Stomach (tissue), 19 donors: ENCODE measurements at places on chromosomes 3 and 15.
A peak's percentile ranks its signal among the peaks of the same experiment; 100 is the strongest.

GRCh38 chr15:90165659-90166489, 35.3 kb upstream of the SEMA4B start:
- H3K4me3 ChIP-seq, result no peak overlapping the region
- no peaks in the 10 kb centered on the region for H3K27me3 ChIP-seq
- DNase-seq, result peak; percentile 87
- H3K36me3 ChIP-seq, result no peaks in the 10 kb centered on the region
- peaks cover 11% of the 10 kb centered on the region for H3K4me1 ChIP-seq

DNA sequence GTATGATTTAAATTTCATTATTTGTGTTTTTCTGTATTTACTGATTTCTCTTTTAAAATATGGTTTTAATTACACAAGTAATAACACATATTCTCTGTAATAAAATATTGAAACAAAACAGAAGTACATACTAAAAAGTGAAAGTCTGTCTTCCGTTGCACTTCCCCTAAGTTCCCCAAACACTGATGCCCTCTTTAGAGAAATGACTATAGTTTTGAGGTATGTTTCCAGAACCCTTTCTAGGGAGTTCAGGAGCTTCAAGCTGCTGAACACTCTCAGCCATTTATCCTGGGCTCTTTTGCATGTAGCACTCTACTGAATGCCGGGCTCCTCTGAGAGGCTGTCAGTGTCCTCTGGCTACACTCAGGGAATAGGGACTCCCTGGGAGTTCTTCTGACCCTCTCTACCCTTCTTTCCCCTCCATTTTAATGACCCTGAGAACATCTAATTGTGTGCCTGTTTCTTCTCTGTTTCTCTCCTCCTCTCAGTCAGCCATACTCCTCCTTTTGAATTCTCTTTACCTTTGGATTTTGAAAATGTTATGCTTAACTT, 60.4 kb upstream of the KCNAB1 start:
- H3K4me3 ChIP-seq, result no peak overlapping the region
- no peaks in the 10 kb centered on the region for H3K4me1 ChIP-seq
- no peaks in the 10 kb centered on the region for H3K36me3 ChIP-seq

DNA sequence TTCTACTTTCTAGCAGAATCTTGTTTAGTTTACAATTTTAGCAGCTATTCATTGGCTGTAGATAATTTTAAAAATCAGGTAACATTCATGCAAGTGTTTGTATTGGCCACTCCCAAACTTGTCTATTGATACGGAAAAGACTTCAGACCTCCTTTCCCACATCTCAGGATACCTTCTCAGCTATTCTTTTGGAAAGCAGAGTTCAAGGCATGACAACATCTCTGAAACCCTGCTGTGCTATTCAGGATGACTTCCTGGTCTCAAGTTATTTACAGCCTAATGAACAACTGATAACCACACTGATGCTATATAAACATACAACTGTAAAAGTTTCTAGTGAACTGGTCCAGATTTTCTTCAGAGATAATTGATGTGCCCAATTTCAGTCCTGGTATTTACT, 55.8 kb downstream of the DZIP3 start:
- DNase-seq, result no peak
- H3K4me3 ChIP-seq, result no peak overlapping the region
- no peaks in the 10 kb centered on the region for H3K4me1 ChIP-seq

- peaks cover 17% of the 10 kb centered on the region for H3K36me3 ChIP-seq
- H3K4me3 ChIP-seq, result no peak overlapping the region
- no peak overlapping the region for H3K27ac ChIP-seq
- DNase-seq, result no peak
- H3K27me3 ChIP-seq, result no peaks in the 10 kb centered on the region
- no peaks in the 10 kb centered on the region for H3K4me1 ChIP-seq
These were observed 30.7 kb downstream of the PXYLP1 start for GRCh38 chr3:141262308-141262705.

GRCh38 chr3:59809016-59809415, 759.2 kb upstream of the CFAP20DC start:
- peak overlapping the region; percentile 60 for H3K27ac ChIP-seq
- H3K4me3 ChIP-seq, result no peak overlapping the region
- H3K4me1 ChIP-seq, result peaks cover 25% of the 10 kb centered on the region
- H3K27me3 ChIP-seq, result no peaks in the 10 kb centered on the region

DNA sequence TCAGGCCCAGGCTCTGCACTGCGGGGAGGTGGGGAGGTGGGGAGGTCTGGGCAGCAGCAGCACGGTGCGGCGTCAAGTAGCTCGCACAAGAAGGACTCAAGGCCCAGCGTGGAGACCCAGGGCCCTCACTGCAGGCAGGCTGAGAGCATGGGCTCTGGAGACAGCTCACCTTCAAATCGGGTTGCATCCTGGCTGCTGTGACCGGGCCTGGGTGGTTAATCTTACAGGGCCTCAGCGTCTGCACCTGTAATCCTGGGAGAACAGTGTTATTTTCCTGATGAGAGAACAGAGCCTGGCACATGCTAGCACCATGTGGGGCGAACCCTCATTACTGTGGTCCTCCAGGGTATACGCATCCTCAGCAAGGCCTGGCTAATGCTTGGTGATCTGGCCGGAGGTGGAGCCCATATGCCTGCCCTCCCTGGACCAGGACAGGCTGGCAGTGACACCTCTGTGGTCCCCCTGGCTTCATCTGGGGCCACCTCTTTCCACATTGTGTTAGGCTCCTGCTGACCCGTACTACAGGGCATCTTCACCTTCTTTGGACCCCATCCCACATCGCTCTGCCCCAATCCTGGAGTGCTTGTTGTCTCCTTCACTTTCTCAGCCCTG, 55.5 kb downstream of the RGMA start:
- peaks cover 30% of the 10 kb centered on the region for H3K4me1 ChIP-seq
- DNase-seq, result no peak
- H3K27me3 ChIP-seq, result no peaks in the 10 kb centered on the region
- no peaks in the 10 kb centered on the region for H3K36me3 ChIP-seq
- no peak overlapping the region for H3K27ac ChIP-seq

- H3K4me1 ChIP-seq, result no peaks in the 10 kb centered on the region
- H3K27ac ChIP-seq, result no peak overlapping the region
- DNase-seq, result no peak
- no peak overlapping the region for H3K4me3 ChIP-seq
- no peaks in the 10 kb centered on the region for H3K27me3 ChIP-seq
These were observed 173.9 kb upstream of the CD96 start for GRCh38 chr3:111368056-111368455.

- no peaks in the 10 kb centered on the region for H3K4me1 ChIP-seq
- no peaks in the 10 kb centered on the region for H3K36me3 ChIP-seq
- no peak overlapping the region for H3K27ac ChIP-seq
- H3K27me3 ChIP-seq, result no peaks in the 10 kb centered on the region
- no peak overlapping the region for H3K4me3 ChIP-seq
These were observed 102.0 kb upstream of the NUDT16 start for GRCh38 chr3:131279577-131279976.

DNA sequence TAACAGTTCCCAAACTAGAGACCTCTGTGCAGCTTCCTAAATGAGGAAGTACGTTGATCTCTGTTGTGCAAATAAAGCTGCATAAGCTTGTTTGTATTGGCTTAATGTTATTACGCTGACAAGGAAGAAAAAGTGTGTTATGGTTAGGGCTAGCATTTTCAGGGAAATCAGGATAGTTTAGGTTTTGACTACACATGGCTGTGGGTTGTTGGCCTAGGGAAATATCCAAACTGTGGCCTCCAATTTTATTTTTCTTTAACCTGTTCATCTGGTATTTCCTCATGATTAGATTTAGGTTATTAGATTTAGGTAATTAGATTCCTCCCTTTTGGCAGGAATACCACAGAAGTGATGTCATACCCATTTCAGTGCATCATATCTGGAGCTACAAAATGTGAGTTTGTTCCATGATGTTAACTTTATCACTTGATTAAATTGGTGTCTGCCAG, 8.7 kb upstream of the MCCC1 start:
- peaks cover 12% of the 10 kb centered on the region for H3K4me1 ChIP-seq
- no peak overlapping the region for H3K4me3 ChIP-seq
- H3K27me3 ChIP-seq, result no peaks in the 10 kb centered on the region
- H3K36me3 ChIP-seq, result no peaks in the 10 kb centered on the region
- peak overlapping the region; percentile 30 for H3K27ac ChIP-seq
- no peak for DNase-seq

DNA sequence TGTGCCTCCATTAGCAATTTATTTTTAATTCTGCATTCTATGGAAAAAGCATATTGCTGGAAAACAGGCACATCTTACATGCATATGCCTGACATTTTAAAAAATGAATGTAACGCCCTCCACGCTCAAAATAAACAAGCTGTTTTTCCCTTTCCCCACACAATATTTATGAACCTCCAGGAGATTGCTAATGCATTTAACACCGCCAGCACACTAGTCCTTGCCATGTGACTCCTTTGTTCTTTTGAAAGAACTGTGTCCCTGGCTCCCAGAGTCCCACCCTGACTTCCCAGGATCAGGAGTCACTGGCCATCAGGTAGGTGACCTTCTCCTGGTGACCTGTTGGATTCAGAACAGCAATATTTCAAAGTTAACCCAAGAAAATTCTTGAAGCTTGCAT, 571.2 kb upstream of the CFAP20DC start:
- H3K36me3 ChIP-seq, result no peaks in the 10 kb centered on the region
- no peak for DNase-seq
- H3K4me1 ChIP-seq, result no peaks in the 10 kb centered on the region
- no peaks in the 10 kb centered on the region for H3K27me3 ChIP-seq
- H3K27ac ChIP-seq, result no peak overlapping the region
